ENCODE measurements at places on chromosomes 5 and 9.

- DNase-seq = peak; percentile 11
Measured at GRCh38 chr5:143886651-143887638, 75.0 kb downstream of the HMHB1 start.

DNA sequence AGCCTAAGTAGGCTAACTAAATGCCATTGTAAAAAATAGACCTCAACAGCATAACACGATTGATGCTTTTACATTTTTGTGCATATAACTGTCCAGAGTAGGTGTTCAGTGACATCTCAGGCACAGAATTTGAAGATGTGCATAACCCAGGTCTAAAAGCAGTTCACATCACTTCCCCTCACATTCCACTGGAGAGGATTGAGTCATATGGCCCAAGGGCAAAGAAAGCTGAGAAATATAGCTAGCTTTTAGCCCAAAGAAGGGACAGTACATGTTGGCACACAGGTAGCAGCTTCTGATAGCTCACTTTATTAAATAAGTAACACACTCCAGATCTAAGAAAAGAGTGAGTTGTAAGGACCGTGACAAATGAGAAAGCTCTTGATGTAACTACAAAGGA lies 2259.5 kb upstream of the WWC1 start:
- DNase-seq = no peak

DNA sequence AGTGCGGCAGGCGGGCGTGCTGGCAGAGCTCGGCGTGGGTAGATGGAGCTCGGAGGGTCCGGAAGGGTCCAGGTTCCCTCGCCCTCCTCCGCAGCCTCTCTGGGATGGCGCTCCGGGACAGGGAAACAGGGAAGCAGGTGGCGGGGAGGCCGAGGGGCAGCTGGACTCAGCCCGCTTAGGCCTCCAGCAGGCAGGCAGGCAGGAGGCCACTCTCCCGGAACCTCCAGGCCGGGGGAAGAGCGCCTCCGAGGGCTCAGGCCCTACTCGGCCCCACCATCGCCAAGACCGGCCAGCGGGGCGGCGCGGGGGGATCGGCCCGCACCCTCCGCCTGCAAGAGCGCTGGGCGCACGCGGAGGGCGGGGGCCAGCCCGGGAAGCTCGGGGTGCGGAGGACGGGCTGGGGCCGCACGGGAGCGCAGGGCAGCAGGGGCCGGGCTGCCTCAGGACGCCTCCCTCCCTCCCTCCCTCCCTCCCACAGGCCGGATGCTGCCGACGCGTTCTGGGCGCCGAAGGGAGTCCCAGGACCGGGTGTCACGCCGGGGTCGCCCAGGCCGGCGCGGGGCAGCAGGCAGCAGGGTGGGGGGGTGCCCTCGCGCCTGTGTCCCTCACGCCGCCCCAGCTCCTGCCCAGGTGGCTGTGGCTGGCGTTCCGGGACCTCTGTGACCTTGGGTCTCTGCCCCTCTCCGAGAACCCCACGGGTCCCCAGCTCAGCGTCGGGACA lies 977 bp downstream of the MGAT4B start:
- DNase-seq = peak; percentile 31

DNA sequence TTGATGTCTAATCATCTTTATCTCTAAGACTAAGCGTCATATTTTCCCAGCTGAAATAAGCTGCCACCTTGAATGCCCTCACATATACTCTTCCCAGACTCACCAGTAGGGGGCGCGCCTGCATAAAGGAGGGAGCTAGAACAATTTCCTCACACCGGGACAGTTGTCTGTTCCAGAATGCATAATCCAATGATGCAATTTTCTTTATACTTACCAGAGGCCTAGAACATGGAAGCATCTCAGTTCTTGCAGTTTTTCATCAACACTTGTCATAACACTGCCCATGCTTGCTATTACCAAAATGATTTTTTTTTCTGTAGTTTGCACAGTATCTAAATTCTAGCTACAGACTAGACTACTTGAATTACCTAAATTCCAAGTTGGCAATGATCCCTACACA lies 203.9 kb downstream of the FRMD3 start:
- DNase-seq = peak; percentile 55

DNA sequence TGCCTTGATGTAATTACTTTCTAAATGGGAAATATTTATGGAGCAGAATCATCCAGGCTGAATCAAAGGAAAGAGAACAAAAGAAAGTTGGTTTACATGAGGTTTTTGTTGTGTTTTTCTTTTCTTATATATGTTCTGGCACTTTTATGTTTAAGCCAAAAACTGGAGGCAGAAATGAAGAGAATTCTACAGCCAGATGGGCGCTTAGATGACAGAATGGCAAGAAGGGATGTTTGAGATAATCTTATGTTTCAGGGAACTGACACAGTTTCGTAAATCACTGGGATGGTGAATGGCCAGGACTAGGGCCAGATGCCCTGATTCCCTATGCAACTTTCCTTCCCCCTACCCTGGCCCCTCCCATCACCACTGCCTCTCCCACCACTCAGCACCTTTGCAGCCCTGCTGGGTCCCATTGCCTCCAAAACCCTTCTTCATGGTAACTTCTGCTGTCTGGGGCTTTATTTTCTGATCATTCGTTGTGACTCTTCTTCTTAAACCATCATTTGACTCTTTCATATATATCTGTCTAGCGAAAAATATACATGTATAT lies 111.8 kb downstream of the EFNA5 start:
- DNase-seq = no peak

GRCh38 chr5:123809594-123810221 lies 297.7 kb downstream of the CSNK1G3 start:
- DNase-seq = no peak

DNA sequence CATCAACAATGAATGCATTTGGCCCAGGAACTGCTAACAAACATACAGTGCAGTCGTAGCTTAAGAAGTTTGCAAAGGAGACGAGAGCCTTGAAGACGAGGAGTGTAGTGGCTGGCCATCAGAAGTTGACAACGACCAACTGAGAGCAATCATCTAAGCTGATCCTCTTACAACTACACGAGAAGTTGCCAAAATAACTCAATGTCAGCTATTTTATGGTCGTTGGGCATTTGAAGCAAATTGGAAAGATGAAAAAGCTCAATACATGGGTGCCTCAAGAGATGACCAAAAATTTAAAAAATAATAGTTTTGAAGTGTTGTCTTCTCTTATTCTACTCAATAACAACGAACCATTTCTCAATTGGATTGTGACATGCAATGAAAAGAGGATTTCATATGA lies 757.7 kb upstream of the CHD1 start:
- DNase-seq = no peak
